ENCODE measurements at places on chromosomes 2 and 18.

DNA sequence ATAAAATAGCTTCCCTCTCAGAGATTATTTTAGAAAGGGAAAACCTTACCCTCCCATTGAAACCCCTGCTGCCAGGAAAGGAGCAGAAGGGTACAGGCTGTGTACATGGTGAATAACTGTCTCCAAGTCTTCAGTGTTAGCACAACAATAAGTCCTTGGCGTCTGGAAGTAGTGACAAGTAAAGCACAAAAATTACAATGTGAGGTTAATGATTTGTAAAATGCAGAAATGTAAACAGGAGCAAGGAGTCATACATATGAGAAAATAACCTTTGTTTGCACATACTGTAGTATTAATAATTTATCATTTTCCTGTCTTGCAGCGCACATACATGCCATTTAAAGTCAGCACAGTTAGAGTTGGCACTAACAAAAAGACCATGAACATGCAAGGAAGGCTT is 40.5 kb downstream of the ABHD3 start:
- no peak for DNase-seq

- DNase-seq, result no peak
Measured at GRCh38 chr18:8699948-8700347, 5.4 kb upstream of the MTCL1 start.

DNA sequence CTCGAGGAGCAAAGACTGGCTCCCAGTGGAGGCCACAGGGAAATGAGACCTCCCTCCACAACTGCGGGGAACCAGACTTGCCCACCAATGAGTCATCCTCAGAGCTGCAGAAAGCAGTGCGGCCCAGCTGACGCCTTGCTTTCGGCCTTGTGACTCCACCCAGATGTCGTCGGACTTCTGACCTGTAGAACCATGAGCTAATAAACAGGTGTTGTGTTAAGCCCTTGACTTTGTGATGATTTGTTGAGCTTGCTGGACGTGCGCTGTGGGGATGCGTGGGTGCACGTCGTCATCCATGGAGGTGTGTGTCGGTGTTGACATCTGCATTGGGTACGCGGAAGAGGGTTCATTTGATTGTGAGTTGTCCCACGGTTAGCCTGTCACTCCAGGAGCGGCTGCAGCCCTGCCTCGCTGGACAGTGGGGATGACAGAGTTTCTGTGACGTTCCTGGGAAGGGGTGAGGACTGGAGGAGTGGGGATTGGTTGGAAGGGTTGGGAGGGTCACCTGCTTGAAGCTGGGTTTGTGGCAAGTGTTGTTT is 154.1 kb downstream of the SH3BP4 start:
- DNase-seq, result no peak

DNA sequence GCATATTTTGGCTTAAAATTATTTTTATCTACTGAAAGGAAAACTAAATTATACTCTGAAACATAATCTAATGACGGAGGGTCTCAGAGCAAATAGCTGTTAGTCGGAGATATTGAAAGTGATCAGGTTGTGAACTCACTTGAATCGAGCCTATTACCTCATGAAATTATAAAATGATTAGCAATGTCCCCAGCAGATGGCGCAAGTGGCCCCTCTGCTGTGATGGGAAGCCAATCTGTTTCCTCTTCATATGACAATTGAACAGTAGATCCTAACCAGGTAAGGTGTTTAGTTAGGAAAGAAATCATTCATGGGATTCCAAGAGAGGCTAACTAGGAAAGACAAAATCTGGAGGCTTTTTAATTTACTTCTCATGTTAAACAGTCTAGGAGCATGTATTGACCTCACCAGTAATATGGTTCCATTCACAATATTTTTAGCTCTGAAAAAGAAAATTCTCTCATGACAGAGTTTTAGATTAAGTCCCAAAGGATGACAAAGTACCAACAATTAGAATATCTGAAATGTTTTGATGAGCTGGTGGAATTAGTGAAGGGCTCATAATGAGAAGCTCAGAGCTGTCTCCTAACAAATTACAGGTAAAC is 29.9 kb upstream of the MPPE1 start:
- peak; percentile 56 for DNase-seq

GRCh38 chr2:161424891-161425727 is 9.0 kb downstream of the TBR1 start:
- DNase-seq, result no peak

DNA sequence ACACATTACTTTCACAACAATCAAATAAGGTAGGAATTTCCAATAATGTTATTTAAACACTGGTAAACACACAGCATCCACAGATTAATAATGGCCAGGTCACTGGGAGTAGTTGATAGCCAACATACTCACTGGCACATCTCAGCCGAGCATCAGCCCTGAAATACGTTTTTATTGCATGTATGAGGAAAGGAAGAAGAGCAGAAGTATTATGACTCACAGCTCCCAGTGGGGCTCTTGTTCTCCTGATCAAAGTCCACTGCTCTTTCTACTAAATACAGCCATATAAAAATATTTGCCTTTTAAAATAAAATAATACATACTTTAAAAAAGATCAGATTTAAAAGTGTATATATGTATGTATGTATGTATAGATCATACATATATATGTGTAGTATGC is 999.6 kb downstream of the SUCLG1 start:
- DNase-seq, result no peak

DNA sequence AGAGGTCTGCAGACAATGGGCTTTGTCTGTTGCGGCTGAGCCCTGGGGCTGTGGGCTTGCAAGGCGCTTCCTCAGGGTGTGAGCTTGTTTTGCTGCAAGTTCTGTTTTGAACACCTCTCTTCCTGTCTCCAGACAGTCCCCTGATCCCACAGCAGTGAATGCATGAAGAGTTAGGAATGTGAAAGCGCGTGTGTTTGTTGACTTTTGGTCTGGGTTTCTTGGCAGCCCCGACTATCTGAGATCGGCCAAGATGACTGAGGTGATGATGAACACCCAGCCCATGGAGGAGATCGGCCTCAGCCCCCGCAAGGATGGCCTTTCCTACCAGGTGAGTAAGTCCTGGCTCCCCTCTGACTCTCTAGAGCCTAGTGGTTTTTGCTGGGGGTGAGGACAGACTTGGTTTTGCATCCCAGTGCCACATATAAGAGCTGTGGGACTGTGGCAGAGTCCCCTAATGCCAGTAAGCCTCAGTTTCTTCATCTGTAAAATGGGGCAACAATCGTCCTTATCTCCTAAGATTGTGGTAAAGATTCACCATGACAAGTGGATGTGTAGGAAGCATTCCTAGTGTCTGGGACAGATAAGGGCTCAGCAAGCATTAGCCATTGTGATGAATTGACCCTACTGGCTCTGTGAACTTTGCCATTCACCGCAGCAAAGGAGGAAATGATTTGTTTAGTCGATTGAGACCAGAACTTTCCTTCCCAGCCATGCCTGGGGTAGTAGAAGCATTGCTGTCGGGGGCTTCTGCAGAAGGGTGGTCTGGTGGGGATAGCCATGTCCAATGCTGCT is 3.0 kb downstream of the LBH start:
- DNase-seq, result no peak

DNA sequence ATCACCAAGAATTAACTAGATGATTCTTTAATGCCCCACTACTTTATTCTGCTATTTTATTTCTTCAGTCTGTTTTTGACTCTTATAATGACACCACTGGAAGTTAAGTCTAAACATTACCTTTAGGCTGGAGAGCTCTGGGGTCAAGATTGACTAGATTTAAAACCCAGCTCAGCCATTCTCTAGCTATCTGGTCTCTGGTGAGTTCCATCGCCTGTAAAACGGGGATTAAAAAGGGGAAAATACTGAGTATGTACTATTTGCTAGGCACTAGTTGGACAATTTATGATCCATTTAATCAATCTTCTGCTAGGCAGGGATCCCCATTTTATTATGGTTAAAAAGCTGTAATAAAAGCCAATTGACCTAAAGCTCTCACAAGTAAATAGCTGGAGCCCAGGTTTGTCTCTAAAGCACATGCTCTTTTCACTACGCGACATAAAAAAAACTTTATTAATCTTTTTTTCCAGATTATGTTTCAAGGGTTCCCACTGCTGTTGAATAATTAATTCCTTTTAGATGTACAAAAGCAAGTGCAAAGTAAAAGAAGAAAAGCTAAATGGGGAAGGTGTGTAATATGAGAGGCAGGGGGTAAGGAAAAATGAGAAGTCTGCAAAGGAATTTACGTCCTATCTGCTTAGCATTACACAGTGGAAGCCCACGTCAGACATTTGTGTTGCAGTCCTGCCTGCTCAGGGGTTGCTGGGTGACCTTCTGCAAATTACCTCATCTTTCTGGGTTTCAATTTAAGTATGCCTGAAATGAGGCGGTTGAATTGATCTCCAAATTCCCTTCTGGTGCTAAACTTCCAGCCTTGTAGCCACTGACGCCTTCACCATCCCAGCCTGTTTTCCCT is 918 bp upstream of the NABP1 start:
- no peak for DNase-seq

GRCh38 chr2:108423502-108424251 is 25.3 kb upstream of the GCC2 start:
- DNase-seq, result no peak

DNA sequence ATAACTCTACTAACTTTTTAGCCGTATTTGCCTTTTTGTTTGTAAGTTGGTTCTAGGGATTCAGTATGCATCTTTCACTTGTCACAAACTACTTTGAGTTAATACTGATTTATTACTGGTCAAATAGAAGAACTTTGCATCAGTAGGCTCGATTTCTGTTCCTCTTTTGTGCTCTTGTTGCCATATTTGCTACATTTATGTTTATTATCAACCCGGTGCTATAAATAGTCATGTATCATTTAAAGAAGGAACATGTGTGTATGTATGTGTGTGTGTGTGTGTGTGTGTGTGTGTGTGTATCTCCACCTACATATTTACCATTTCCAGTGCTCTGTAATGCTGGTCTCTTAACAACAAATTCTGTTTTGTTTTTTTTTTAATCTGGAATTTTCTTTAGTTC is 79.6 kb upstream of the B3GNT7 start:
- DNase-seq, result no peak

GRCh38 chr18:30583768-30584167 is 458.8 kb downstream of the DSC3 start:
- DNase-seq, result no peak

GRCh38 chr2:88671786-88672427 is 19.6 kb upstream of the RPIA start:
- DNase-seq, result no peak

DNA sequence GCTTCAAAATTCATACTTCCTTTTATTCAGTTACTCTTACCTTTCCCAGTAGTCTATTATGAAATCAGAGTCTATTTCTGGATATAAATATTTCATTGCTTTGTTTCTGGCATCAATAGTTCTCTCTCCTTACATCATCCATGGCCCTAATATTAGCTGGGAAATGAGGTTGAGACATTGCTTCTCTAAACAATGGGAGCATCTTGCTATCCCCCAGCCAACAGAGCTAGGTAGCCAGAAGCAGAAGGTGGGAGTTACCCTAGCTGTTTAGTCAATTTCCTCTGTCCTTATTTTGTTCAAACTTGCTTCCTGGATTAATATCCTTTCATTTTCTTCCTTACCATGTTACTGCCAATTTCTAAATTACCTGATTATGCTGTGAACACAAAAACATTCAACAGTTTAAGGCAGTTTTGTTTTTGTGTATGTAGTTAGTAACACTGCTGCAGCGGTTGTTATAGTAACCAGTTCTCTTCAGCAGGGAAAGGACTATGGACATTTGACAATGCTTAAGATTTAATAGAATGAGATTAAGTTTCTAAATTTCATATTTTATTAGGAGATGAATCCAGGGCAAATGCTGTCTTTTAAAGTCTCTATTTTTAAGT is 160.5 kb upstream of the KCNJ3 start:
- DNase-seq, result no peak

GRCh38 chr2:12567411-12567810 is 149.3 kb upstream of the TRIB2 start:
- no peak for DNase-seq

DNA sequence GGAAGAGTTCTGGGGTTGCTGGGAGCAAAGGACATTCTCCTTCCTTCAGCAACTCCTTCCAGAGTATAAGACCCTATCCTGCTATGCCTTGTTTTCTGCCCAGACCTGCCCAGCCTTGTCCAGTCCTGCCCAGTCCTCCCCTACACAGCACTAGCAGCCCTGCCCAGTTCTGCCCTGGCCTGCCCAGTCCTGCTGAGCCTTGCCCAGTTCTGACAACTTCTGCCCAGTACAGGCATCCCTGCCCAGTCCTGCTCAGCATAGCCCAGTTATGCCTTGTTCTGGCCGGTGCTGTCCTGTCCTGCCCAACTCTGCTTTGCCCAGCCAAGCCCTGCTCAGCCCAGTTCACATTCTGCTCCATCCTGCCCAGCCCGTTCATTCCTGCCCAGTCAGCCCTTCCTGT is 44.9 kb upstream of the ALK start:
- no peak for DNase-seq

DNA sequence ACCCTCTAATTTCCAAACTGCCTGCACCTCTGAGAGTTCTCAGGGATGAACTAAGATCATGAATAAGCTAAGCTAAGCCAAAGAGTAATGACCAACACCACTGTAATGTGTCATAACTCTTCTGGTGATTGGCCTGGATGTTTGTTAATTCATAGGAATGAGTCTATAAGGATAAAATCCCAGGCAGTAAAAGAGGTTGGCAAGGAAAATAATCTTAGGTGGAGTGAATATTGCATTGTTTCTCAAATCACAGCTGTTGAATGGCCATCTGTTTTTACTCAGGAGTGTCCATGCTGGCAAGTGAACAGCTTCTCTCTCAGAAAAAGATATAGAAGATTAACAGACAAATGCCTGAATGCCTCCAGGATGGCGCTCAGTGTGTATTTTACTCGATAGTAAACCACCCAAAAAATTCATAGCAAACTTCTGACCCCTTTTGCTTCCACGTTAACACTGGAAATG is 60.8 kb upstream of the GLS start:
- DNase-seq, result no peak

- no peak for DNase-seq
Measured at GRCh38 chr2:32363597-32363996, 6.8 kb downstream of the BIRC6 start.

- no peak for DNase-seq
Measured at GRCh38 chr2:67057901-67058703, 339.0 kb upstream of the ETAA1 start.

DNA sequence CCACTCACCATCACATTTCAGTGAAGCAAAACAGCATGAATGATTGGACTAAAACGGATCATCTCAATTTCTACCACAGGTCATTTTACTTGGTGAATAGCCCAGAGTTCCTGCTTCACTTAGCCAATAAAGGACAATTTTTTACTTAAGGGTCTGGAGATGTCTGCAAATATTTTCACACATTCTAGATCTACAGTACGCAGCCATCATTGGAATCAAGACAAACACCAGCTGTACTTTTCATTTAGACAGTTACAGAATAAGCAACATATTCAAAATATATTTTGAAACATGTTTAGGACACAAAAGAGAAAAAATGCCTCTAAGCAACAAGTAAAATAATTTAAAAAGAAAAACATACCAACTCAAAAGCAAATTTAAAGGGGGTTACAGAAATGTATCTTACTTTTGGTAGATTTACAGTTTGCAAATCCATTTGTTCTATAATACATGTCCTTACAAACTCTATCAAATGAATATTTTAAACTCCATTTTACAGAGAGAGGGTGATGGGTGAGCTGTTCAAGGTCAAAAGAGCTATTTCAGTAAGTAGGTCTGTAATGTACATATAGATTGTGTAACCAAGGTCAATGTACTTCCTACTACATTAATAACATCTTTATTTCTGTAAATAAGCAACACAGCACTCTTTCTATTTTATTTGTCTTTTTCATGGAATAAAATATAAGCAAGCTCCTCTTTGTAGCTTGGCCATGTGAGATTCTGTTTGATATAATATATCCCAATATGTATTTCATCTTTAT is 13.4 kb downstream of the PPP1R1C start:
- no peak for DNase-seq

All from stimulated activated CD4-positive, alpha-beta T cell treated with anti-CD3 and anti-CD28 coated beads, Interleukin-15, amount 100 ng/mL, for 1 hour (primary cell).